ENCODE measurements at places on chromosomes 12 and 14.

- DNase-seq = no peak
These were observed 17.5 kb upstream of the BICD1 start for GRCh38 chr12:32089156-32089555.

- no peak for DNase-seq
These were observed 34.0 kb downstream of the TCHP start for GRCh38 chr12:109934026-109934425.

- no peak for DNase-seq
These were observed 194.7 kb downstream of the BCL11B start for GRCh38 chr14:99077076-99077843.

GRCh38 chr14:87996291-87996592, 3.3 kb upstream of the GALC start:
- no peak for DNase-seq

DNA sequence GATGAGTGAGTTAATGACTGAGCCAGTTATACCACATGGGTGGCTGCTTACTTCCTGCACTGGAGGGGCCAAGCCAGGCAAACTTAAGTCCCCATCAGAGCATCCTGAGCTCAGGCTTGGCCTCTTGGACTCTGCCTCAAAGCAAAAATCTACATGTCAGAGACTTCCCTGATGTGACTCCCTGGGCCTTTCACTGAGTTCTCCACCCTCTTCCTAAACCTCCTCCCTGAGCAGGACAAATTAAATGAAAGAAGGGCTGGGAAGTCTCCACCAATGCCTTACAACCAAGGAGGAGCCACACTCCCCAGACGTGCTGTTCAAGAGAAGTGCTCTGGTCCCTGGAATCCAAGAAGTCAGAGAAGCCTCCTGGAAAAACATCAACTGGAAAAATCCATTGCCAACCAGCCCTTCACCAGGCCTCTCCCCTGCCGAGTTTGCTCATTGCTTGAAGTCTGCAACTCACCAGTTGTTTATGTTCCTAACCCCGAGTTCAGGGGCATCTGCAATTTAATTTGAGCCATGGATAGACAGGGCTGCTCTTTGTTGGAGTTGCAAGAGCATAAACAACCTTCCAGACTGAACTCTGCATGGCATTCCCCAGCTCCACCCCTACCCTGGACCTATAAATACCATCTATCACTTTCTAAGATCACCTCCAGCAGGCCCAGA, 160.5 kb downstream of the ANO2 start:
- no peak for DNase-seq

GRCh38 chr12:66708704-66709456, 30.0 kb upstream of the GRIP1 start:
- DNase-seq = peak; percentile 47

GRCh38 chr12:18923721-18924120, 185.8 kb downstream of the CAPZA3 start:
- DNase-seq = no peak

DNA sequence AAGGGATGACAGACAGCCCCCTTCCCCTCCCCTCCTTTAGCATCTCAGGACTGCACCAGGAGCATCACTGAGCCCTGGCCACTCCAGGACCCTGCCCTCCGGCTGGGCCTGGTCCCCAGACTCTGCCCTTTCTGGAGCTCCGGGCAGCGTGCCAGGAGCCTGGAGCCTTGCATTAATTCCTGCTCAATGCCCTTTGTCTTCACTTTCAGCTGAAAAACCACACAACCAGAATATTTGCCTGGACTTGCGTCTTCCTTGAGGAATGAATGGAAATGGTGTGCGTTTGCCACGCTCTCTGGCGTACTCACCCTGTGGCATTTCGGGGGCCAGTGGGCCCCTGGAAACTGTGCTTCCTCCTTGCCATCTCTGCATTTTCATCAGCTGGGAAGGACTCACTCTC, 8.5 kb upstream of the RFLNA start:
- no peak for DNase-seq

DNA sequence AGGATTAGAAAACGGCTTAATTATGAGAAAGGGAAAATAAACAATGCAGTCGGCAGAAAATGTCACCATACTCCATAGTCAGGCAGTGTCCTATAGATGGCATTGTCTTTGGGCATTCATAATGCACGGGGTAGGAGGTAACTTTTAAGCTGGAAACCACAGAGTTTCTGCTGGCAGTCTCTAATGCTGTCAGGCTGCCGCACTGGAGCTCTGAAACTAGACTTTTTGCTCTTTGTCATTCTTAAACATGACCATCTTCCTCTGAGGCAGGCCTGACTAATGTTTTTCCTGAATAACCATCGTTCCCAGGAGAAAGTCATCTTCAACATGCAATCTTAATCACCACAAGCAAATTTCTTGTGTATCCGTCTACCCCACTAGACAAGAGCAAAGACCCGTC, 108.8 kb downstream of the ETNK1 start:
- no peak for DNase-seq

GRCh38 chr12:45342848-45343247, 127.0 kb downstream of the ANO6 start:
- no peak for DNase-seq

DNA sequence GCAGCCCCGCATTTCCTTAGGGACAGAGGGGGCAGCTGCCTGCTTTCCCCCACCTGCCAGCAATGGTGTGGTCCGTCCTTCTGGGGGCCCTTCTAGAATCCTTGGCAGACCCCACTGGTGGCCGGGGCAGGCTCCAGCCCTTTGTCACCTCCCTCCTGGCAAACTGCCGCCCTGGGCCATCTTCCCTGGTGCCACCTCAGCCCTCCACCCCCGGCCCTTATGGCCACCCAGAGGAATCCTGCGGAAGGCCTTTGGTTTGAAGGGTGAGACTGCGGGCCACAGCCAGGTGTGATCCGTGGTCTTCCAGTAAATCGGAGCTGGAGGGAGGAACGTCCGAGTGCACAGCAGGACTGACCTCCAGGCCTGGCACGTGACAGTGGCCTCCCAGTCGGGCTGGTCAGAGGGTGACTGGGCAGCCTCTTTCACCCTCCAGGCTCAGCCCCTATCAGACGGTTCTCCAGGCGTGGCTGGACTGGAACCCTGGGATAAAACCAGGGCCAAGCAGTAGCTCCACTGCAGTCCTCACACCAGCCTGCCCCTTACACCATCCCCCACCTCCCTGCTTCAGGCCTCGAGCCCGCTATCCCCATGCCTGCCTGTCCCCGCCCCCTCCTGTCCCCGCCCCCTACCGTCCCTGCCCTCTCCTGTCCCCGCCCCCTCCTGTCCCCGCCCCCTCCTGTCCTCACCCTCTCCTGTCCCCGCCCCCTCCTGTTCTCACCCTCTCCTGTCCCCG, 12.4 kb downstream of the FBRSL1 start:
- DNase-seq = no peak

DNA sequence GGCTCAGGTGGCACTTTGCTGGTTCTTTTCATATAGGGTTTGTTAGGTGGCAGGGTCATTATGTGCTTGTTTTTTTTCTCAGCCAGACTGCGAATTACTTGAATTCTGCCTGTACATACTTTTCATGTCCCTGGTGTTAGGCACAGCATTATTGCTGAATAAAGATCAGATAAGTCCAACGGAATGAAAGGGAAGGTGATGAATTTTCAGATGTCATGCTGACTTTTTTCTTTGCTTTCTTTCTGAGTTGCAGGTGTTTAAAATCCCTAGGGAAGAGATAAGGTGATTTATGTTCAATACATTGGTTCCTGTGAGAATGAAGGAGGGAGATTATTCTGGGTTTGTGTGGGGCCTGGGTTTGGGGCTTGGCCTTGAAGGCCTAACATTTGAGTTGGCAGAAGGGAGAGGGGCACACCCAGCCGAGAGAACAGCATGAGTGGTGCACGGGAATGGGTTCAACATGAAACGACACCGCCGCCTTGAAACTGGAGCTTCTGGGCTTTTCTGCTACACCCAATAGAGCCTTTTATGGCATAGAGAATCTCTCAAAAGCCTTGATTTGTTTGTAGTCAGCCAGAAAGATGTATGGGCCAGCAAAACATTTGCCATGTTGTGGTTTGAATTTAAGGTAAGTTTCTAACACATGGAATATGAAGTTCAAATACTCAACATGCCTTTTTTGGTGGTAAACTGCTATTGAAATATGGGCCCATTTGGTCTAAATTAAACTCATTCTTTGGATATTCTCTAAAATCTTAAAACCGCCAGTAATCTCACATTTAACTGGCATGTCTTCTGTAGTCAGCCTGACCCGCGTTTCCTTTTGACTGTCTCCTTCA, 477.0 kb downstream of the PCNX1 start:
- DNase-seq = no peak

DNA sequence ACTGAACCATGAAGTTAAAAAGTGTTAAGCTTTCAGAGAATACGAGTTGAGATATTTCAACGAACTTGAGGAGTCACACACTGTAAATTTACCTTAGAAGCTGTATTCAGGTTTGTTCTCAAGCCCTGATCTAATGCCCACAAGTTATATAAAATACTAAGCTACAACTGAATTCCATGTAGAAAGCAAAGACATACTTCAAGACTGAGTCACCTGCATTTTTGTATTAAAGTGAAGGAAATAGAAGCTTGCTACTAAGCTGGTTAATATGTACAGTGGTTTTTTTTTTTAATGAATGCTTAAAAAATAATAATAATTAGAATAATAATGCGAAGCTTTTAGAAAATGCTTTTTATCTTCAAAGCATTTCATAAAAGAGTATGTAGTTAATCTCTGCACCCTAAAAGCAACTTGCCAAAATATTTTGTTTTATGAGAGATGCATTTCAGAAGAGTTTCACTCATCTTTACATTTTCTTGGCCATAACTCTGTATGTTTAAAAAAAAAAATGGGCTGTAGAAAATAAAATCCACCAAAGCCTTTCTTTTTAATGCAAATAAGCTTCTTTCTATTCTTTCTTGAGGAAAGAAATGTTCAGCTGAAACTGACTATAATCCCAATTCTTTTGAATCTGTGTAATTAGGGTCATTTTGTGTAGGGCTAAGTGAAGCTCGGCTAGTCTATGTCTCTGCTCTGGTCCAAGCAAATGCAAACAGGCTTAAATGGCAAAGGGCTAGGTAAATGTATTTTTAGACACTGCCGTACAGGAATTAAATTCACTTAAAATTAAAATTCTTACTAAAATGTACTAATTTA, 1047.5 kb upstream of the FLRT2 start:
- DNase-seq = no peak

GRCh38 chr12:53268630-53269562, 797 bp downstream of the ESPL1 start:
- DNase-seq = no peak
